ENCODE measurements at places on chromosomes 1 and 21.
A peak's percentile ranks its signal among the peaks of the same experiment; 100 is the strongest.

- no peak for DNase-seq
Measured at GRCh38 chr21:14487490-14488432, 58.4 kb downstream of the SAMSN1 start.

DNA sequence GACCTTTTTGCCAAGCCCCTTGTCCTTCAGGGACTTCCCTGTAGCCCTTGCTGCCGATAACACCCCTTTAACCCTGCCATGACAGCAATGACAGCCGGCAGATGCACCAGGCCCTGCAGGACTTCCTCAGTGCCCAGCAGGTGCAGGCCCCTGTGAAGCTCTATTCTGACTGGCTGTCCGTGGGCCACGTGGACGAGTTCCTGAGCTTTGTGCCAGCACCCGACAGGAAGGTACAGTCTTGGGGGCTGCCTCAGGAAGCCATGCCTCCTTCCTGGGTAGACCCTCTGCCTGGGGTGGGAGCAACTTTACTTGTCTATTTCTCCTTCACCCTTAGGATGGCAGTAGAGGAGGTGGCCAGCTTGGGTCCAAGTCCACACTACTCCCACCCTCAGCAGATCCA lies 16.1 kb upstream of the PADI6 start:
- DNase-seq, result peak; percentile 9

GRCh38 chr1:214857716-214858115 lies 224.8 kb upstream of the KCNK2 start:
- no peak for DNase-seq

DNA sequence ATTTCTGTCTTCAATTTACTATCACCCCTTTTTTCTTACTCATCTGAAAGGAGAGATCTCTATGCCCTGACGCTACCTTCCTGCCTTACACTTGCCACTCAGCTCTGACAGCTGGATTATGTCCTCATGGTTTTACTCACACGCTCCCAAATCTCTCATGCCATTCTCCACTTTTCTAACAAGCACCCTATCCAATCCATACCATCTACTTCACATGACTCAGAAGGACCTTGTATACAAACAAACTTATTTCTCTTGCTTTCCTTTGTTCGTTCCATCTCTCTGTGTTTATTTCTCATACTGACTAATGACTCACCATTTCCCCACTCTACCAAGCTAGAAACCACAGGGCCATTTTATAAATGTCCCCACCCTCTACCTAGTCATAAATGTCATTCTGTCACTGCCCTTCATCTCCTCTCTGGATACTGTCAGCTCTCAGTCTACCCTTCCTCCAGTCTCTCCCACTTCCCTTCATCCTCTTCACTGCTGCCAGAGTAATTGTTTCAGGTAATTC lies 87.3 kb downstream of the USP24 start:
- DNase-seq, result peak; percentile 45

DNA sequence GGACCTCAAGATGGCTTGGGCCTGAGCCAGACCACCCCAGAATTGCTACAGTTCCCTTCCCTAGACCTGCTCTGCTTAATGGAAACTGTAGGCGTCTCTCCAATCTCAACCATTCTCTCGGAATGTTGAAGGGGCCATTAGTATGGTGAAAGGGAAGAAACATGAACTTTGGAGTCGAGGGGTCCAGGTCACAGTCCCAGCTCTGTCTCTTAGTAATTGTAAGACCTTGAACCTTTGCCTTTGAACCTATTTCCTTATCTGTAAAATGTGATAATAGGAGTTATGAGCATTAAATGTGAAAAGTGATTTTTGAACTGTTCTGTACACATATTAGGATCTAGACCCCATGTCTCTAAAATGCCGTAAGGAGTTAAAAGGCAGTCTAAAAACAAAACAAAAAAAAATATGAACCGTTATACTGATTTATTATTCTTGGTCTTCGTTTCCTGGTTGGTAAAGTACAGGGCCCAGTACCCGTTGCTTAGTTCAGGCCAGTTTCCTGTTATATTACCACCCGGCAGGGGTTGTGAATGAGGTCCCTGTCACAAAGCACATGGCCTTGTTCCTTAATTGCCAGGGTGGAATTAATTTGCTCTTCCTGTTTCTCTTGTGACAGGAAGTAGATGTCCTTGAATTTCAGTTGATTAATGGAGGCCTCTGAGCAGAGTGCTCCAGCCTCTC lies 42.3 kb downstream of the TCEANC2 start:
- peak; percentile 7 for DNase-seq

DNA sequence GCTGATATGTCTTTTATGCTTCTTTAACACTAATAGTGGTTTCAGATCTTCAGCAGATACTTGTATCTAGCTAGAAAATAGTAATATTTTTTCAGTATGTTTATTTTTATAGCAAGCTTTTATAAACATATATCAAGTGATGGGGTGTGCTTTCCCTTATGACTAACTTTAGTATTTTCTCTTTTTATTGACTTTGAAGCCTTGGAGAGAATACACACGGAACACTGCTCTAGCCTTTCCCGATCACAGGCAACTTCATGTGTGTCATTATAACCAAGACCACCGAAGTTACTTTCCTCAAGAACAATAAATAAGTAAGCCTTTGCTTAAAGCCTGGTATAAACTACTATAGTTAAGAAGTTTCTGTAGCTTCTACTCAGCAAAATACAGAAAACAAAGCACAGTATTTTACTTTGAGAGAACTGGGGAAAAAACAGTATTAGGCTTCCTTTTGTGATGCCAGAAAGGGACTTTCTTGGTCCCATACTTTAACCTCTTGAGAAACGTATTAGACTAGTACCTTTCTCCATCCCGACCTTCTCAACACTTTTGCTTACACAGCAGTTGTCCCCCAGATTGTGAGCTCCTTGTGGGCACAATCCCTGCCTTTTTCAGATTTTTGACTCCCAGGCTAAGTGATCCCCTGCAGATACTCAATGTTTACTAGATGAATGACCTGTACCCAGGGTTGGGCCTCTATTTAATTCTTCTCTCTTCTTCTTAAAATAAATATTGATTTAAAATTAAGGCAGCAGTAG lies 3.3 kb downstream of the ADSS2 start:
- no peak for DNase-seq

DNA sequence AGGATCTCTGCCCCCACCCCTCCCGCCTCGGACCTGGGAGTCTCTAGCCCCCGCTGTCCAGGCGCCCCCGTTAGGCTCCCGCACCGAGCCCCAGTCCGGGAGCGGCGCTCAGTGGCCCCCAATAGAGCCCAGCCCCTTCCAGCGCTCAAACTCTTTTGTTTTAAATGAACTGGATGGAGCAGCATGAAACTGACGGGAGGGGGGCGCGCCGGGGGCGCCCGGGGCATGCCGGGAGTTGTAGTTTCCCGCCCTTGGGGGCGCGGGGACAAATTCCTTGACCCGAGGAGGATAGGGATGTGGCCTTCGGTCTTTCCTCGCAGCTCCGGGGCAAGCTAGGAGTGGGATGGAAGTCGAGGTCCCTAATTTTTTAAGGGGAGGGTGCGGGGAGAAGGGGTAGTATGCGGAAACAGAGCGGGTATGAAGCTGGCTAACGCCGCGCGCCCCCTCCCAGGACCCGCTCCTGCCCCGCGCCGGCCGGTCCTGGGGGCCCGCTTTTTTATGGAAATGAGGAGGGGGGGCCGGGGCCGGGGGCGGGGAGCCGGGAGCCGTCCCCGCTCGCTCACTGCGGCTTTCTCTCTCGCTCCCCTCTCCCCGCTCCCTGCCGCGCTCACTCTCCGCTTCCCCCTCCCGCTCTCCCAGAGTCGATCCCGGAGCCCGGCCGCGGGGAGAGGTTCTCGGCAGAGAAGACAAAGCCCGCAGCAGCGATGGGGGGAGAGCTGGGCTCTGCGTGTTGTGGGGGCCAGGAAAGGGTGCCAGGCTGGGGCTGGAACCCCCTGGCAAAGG lies at the start of gene MEX3A:
Gene MEX3A (minus strand): TSS at position 157 of the 783 bp plus-strand sequence. CDS start 467 bp downstream, outside the sequence.
- peak; percentile 63 for DNase-seq

DNA sequence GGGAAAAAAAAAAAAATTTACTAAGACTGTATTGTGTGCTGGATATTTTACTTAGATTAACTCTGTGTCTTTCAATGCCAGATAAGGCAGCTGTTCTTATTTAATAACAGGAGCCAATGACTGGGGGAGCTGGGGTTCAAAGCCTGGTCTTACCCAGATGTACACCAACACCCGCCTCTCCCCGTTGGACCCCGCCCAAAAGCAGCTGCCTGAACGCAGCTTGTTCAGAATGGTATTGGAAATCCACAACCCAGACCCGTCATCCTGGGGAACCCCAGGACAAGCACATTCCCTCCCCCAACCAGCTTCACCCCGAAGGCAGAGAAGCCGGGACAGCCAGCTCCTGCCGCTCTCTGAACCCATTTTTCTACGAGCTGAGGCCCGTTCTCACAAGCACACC lies 113.6 kb upstream of the TMPRSS2 start:
- DNase-seq, result no peak

DNA sequence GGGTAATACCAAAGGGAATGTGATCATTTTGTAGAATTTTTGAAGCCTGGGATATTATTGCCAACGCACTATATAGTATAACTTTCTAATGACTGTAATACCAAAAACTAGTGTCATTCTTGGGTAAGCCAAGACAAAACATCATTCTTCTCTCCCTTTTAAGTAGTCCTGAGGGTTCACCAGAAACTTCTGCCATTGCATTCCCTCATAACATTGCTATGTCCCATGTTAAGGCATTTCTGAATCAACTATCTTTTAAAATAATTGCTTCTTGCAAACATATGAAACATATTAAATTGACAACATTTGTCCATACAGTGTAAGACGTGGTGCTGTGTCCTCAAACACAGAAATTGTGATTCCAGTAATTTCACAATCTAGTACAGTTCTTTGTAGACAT lies 29.9 kb upstream of the C1orf21 start:
- DNase-seq, result no peak

- no peak for DNase-seq
Measured at GRCh38 chr1:234111458-234112142, 207.1 kb downstream of the SLC35F3 start.

- DNase-seq, result no peak
Measured at GRCh38 chr1:73218995-73219546, 936.7 kb upstream of the NEGR1 start.

Measured in CD4-positive, alpha-beta T cell treated with Interleukin-21 for 1 hour (primary cell).